Right renal cortex interstitium (tissue), 3 donors: ENCODE measurements at places on chromosomes 11 and 22.

- DNase-seq, result no peak
Measured at GRCh38 chr22:37431366-37431765, 4.1 kb upstream of the ELFN2 start.

DNA sequence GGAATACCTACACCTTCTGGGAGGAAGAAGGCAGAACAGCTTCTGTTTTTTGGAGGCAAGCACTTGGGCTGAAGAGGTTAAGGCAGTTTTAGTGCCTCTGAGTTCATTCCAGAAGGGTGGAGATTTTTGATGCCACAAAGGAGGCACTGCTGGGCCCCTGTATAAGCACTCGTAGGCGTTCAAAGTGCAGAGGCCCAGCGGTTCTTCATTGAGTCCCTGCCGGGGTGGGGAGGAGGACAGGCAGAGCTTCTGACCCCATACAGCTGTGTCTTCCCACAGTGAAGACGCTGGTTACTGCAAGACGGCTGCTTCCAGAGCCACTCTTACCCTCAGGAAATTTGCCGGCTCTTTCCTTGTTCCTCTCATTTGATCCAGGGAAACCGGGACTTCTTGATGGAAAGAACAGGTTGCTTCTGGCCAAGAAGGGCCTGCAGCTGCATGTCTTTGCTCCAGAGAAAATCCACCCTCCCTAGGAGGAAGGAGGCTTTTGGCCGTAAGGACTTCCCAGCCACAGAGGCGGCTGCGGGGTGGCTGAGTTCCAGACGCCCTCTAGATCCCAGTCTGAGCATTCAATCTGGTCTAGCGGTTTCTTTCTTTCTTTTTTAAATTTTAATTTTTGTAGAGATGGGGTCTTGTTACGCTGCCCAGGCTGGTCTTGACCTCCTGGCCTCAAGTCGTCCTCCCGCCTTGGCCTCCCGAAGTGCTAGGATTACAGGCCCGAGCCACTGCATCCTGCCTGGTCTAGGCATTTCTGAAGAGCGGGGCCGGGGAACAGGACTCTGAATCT lies 9.4 kb downstream of the ADAMTS15 start:
- DNase-seq, result no peak

- no peak for DNase-seq
Measured at GRCh38 chr11:406796-407650, 7.8 kb downstream of the SIGIRR start.

GRCh38 chr22:27752771-27753170 lies 48.8 kb downstream of the MN1 start:
- DNase-seq, result no peak

GRCh38 chr11:16169956-16170847 lies 186.1 kb downstream of the SOX6 start:
- no peak for DNase-seq

DNA sequence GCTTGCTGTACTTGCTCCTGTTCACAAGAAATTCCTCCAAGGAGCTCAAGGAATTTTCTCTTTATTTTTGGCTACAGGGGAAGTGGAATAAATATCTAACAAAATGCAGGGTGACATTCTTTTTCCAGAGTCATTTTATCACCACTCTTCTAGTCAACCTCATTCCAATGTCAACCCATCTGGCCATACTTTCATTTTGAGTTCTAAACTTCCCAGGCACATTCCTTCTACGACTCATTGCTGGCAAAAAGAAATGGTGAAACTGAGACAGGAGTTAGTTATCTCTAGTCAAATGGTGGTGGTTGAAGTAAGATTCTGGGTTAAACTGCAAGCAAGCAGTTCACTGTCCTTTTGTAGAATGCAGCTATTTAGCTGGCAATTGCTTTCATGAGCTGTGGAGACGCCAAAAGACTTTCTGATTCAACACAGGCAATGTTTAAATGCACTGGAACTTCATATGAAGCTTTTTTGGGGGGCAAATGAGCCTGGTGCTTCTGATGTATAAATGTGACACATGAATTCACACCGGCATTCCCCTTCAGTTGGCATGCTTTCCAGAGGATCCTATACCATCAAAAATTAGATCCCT lies 304.6 kb downstream of the CADM1 start:
- no peak for DNase-seq

DNA sequence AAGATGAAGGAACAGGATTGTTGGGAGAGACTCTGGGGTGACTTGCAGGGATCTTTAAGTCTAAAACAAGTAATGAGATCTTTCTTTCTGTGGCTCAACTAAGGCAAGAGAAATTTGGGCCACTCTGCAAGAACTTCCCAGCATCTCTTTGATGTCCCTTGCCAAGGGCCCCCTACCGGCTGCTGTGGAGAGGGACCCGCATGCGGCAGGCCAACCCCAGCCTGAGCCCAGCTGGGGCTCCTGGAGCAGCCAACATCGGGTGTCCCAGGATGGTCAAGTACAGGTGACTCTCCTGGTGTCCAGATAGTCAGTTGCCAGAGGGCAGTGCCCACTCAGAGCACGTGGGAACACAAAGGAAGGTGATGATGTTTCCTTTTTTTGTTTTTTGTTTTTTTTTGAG lies 363.2 kb downstream of the TBC1D22A start:
- no peak for DNase-seq

GRCh38 chr22:29747832-29748231 lies 19.0 kb downstream of the ZMAT5 start:
- DNase-seq, result no peak

DNA sequence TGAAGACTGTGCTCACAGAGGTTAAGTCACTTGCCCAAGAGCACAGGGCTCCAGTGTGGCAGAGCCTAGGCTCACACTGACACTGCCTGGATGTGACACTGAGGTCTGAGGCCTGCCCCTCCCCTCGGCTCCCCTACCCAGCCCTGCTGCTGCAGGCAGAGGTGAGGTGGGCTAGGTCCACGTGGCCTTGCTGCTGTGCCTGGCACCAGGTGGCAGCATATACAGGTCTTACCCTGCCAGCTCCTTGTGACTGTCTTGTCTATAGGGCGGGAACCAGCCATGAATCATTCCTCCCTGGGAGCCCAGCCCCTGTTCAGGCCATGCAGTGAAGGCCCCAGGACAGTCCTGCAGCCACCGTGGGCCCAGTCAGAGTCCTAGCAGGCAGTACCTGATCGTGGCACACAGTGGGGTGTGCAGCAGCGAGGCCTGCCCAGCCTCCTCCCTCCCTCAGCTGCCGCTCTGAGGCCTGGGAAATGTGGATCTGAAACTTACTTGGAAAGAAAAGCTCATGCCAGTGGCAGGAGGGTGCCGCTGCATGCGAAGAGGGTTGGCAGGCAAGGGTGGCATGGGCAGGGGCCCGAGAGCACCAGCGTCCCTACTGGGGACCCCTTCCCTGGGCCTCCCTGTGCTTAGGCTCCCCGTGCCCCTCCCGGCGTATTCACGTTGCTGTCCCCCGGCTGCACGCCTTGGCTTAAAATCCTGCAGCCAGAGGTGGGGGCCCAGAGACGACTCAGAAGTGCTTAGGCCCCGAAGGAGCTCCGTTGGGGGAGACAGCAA lies 1.2 kb upstream of the CERK start:
- no peak for DNase-seq

- no peak for DNase-seq
Measured at GRCh38 chr22:48984639-48985038, 843.0 kb downstream of the BRD1 start.

GRCh38 chr11:19912958-19913892 lies 200.6 kb downstream of the NAV2 start:
- DNase-seq, result no peak

DNA sequence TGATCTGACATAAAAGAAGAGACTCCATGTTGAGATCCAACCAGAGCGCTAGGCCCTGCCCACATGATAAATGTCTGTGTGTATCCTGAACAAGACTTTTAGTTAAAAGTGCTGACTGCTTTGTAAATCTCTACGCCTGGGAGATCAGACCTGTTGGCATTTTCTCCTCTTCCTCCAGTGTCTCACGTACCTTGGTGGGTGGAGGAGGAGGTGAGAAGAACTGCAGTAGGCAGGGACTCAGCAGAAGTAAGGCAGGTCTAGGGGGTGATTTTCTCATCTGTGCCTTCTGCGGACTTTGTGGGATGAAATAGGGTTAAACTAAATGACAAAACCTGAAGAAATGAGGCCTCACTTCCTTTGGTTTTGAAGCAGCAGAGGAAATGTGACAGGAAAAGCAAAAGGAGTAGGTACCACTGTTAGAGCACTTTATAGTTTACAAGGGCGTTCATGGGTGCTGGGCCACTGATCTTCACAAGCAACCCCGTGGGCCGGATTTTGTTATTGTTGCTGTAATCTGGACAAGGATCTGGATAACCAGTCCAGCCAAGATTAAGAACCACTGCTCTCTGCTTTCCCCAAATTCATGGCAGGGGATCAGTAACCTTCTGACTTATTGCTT lies 36.7 kb upstream of the PLET1 start:
- no peak for DNase-seq

DNA sequence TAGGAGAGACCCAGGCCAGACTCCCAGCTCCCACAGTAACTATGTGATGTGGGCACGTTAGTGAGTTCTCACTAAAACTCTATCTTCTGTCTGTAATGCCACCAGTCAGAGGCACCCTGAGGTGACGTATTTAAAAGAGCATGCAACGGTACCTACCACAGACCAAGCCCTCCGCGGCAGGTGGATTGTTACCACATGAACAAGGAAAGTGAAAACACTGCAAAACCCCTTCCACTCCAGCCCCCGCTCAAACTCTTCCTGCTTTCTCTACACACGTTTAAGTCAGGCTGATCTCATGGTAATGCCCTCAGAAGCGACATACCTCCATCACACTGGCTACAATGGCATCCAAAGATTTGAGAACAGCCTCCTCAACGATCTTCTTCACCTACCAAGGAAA lies 36.7 kb downstream of the SERPIND1 start:
- no peak for DNase-seq

DNA sequence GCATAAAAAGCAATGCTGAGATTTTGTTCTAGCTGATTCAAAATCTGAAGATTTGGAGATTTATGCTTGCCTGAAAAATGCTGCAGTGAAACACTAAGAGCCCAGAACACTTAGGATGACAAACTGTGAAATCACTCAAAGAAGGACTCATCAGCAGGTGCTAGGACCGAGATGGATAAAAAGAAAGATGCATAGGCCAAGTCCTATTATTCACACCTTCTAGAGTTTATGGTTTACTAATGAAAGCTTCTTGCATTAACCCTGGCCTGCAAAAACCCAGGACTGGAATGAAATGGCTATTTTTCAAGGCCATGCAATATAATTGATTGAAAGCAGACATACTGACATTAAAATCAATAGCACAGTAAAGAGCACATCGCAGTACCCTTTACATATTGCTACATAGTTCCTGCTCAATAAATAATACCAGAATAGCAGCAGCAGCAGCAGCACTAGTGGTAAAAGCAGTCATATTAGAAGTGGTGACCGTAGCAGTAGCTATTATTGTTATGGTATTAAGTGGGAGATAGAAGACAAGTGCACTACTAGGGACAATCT lies 161.7 kb downstream of the RAB38 start:
- DNase-seq, result no peak

- DNase-seq, result no peak
Measured at GRCh38 chr11:72696866-72697700, 22.9 kb upstream of the PDE2A start.

- no peak for DNase-seq
Measured at GRCh38 chr11:85307366-85307765, 319.8 kb downstream of the DLG2 start.

GRCh38 chr11:60777572-60777971 lies 7.6 kb upstream of the MS4A10 start:
- no peak for DNase-seq

DNA sequence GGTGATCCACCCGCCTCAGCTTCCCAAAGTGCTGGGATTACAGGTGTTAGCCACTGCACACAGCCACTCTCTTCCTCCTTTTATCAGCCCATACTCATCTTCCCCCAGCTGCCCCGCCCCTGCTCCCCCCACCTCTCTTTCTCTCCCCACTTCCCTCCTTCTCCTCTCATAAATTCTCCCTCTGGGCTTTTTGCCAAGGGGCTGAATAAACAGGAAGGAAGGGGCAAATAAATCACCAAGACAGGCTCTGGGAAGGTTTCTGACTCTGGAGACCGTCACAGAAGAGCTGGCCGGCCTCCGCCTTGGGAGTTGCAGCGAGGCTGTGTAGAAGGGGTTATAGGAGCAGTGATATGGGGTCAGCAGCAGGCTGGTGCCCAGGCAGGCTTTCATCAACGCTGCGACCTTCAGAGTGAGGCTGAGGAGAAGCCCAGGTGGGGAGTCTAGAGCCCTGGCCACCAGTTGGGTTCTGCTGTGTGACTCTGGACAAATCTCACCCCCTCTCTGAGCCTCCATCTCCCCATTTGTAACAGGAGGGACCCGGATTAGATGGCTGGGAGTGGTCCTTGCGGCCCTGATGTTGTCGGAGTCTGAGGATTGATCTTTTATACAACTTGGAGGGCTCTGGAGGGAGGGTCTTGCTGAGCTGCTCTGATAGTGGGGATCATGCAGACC lies 62.6 kb upstream of the RASD2 start:
- DNase-seq, result peak; percentile 92

DNA sequence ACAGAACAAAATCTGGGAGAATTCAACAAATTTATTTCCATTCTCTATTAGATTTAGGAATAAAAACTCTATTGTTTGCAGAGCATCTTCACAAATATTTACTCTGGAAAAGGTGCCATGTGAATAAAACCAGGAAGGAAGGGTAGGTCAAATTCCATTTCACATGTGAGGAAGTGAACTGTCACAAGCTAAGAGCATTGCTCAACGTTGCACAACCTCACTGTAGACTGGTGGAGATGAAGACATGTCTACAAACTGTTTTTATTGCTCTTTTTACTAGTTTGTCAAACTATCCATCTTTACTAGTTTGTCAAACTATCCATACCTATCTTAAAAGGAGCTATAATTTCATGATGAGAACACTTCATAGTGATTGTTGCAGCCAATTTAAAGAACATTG lies 236.4 kb downstream of the CNTN5 start:
- DNase-seq, result no peak

- no peak for DNase-seq
Measured at GRCh38 chr11:131302836-131303235, 67.6 kb upstream of the NTM start.

- DNase-seq, result no peak
Measured at GRCh38 chr11:61516675-61517572, 8.4 kb downstream of the LRRC10B start.

GRCh38 chr11:50187220-50187619 lies 154.5 kb downstream of the OR4C45 start:
- DNase-seq, result no peak

DNA sequence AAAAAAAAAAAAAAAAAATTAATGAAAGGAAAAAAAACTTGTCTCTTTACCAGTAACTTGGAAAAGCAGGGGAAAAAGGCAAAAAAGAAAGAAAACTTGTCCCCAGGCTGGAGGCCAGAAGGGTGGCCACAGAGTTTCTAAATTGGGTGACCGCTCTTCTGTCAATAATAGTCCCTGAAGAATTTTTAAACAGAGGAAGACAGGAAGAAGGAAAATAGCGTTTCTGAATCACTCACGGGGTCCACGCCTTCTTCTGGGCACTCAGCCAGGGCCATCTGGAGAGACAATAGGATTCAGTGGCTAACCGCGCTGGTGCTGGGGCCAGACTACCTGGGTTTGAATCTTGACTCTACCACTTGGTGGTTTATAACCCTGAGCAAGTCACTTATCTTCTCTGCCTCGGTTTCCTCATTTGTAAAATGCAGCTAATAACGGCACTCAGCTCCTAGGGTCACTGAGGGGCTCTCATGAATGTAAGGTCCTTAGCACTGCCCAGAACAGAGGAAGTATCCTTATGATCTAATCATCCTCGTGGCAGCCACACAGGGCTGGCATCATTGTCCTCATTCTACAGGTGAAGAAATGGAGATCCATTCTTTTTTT lies 7.0 kb downstream of the C11orf86 start:
- DNase-seq, result no peak
